ENCODE measurements at places on chromosomes 12 and 14.

GRCh38 chr12:127745469-127746212 is 521.3 kb upstream of the TMEM132C start:
- DNase-seq, result no peak

DNA sequence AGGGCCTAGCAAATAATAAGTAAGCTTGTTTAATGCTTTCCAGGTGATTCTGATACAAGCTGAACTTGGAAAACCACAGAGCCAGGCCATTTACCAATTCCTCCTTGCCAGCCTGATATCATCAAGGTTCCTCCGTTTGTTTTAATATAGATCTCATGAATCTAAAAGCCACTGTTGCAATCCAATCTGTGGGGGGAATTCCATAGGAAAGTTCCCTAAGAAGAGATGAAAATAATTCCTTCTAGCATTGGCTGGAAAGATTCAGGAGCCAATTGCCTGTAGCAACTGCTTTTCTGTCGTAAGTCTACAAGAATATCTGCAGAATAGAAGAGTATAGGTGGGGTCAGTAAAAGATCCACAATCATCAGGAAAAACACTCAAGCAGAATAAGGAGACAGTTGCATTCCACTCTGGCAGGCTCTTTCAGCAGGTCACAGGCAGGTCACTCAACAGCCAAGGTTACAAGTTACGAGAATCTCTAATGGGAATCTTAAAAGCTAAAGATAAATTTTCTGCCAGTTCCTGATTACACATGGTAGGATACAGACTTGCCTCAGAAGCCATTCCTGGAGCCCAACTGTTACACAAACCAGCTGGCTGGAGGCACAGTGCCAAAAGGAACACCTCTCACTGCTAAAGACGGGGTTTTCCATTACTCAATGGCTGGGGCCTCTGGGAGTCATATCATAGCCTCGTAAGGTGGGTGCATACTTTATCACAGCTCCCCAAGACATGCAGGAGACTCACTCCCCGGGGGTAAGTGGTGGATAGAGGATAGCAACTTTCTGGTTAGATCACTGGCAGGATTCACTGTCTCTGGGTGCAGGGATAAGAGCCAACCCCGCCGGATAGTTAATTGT is 43.6 kb downstream of the FGD6 start:
- DNase-seq, result no peak

DNA sequence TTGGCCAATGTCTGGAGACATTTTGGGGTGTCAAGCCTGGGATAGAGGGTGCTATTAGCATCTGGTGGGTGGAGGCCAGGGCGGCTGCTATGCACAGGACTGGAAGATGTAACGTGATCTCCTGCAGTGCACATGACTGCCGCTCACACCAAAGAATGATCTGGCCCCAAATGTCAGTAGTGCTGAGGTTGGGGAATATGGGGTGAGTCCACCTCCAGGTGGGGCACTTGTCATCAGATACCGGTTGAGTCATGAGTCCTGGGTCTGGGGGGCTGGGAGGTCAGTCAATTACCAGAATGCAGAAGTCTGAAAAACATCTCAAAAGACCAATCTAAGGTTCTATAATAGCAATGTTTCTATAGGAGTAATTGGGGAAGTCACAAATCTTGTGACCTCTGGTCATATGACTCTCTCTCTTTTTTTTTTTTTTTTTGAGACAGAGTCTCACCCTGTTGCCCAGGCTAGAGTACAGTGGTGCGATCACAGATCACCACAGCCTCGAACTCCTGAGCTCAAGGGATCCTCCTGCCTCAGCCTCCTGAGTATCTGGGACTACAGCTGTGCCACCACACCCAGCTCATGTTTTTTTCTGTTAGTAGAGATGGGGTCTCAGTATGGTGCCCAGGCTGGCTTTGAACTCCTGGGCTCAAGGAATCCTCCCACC is 6.0 kb upstream of the SDSL start:
- no peak for DNase-seq

GRCh38 chr12:62898526-62898925 is 36.4 kb downstream of the PPM1H start:
- no peak for DNase-seq

- DNase-seq, result no peak
These were observed 197.2 kb downstream of the KIF26A start for GRCh38 chr14:104335611-104336010.
